Keratinocyte (primary cell): ENCODE measurements at places on chromosomes 5 and 9. TPM values are rescaled to one million over a fixed set of nuclear protein-coding genes. Genes with fewer than 3 reads are reported as not detected.

GRCh38 chr9:3027210-3027609 lies 183.3 kb upstream of the PUM3 start:
- H3K27me3 ChIP-seq: no peaks in the 10 kb centered on the region
- peaks cover 4% of the 10 kb centered on the region for H3K4me1 ChIP-seq
- no peak overlapping the region for H3K27ac ChIP-seq
- DNase-seq: no peak
- H3K4me3 ChIP-seq: no peak overlapping the region

GRCh38 chr9:126326228-126327005 lies at the start of gene MVB12B:
MVB12B (plus strand) TSS chr9:126326829; CDS start chr9:126326930, 101 bp downstream.
- H3K4me1 ChIP-seq: peaks cover 5% of the 10 kb centered on the region
- H3K36me3 ChIP-seq: no peaks in the 10 kb centered on the region
- H3K4me3 ChIP-seq: peak within 1 kb of the TSS; percentile 54
- no peak within 1 kb of the TSS for H3K27ac ChIP-seq

WDR31 gene
- polyA plus RNA-seq: 0.94 to 2.3 TPM (median 1.2 TPM) in 3 replicates

DNA sequence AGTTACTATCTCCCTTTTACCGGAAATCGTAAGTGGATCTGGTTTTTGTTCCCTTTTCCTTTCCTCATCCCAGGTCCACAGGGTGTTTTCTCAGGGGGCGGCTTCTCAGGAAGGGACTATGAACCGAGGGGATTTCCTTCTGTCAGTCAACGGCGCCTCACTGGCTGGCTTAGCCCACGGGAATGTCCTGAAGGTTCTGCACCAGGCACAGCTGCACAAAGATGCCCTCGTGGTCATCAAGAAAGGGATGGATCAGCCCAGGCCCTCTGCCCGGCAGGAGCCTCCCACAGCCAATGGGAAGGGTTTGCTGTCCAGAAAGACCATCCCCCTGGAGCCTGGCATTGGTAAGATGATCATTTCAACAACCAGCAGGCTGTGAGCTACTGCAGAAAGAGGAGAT lies 75.8 kb downstream of the GOLPH3 start:
- no peaks in the 10 kb centered on the region for H3K4me1 ChIP-seq
- DNase-seq: no peak
- H3K4me3 ChIP-seq: no peak overlapping the region
- H3K27ac ChIP-seq: no peak overlapping the region

GRCh38 chr9:74803376-74804017 lies 84.2 kb downstream of the TRPM6 start:
- DNase-seq: no peak
- peak overlapping the region; percentile 50 for H3K27ac ChIP-seq
- no peak overlapping the region for H3K4me3 ChIP-seq
- no peaks in the 10 kb centered on the region for H3K36me3 ChIP-seq

- H3K4me1 ChIP-seq: no peaks in the 10 kb centered on the region
- DNase-seq: no peak
- H3K36me3 ChIP-seq: no peaks in the 10 kb centered on the region
- no peak overlapping the region for H3K27ac ChIP-seq
Measured at GRCh38 chr9:137162505-137163364, 7.1 kb downstream of the LRRC26 start.

DNA sequence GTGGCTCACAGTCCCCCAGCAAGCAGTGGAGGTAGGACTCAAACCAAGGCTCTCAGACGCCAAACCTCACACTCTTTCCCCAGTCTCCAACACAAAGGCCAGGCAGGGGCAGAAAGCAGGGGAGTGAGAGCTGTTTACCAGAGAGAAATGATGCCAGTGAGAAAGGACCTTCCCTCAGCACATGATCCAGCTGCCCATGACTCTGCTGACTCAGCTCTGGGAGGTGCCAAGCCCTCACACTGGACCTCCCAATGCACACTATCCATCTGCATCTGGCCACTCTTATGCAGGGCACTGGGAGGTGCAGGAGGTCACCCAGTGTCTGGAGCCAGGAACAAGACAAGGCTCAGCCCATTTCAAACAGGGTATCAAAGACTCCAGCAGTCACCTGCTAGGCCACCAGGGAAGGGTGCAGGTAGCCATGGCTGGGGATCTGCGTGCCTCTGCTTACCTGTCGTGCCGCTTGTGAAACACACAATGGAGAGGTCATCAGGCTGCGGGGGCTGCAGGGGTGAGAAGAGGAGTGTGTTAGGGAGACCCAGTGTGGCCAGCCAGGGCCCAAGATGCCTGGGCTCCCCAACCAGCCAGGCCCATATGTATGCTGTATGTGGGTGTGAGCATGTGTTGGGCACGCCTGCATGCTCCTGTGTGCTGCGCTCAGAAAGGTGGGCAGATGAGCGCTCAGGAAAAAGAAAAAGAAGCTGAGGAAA lies 26.3 kb downstream of the ACSL6 start:
- H3K4me1 ChIP-seq: no peaks in the 10 kb centered on the region
- H3K27me3 ChIP-seq: no peaks in the 10 kb centered on the region
- no peak overlapping the region for H3K27ac ChIP-seq
- H3K4me3 ChIP-seq: no peak overlapping the region
